ENCODE measurements at places on chromosomes 3 and 15.

- no peak for DNase-seq
Observed at GRCh38 chr3:46214751-46215352, 6.7 kb upstream of the CCR1 start.

- no peak for DNase-seq
Observed at GRCh38 chr15:77440378-77440999, 19.8 kb downstream of the HMG20A start.

DNA sequence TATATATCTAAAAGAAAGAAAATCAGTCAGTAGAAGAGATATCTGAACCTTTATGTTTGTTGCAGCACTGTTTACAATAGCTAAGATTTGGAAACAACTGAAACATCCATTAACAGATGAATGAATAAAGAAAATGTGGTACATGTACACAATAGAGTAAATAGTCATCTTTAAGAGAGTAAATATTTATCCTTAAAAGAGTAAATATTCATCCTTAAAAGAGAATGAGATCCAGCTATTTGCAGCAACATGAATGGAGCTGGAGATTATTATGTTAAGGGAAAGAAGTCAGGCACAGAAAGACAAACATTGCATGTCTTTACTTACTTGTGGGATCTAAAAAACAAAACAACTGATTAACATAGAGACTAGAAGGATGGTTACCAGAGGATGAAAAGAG is 197.0 kb upstream of the CBLB start:
- DNase-seq = no peak

DNA sequence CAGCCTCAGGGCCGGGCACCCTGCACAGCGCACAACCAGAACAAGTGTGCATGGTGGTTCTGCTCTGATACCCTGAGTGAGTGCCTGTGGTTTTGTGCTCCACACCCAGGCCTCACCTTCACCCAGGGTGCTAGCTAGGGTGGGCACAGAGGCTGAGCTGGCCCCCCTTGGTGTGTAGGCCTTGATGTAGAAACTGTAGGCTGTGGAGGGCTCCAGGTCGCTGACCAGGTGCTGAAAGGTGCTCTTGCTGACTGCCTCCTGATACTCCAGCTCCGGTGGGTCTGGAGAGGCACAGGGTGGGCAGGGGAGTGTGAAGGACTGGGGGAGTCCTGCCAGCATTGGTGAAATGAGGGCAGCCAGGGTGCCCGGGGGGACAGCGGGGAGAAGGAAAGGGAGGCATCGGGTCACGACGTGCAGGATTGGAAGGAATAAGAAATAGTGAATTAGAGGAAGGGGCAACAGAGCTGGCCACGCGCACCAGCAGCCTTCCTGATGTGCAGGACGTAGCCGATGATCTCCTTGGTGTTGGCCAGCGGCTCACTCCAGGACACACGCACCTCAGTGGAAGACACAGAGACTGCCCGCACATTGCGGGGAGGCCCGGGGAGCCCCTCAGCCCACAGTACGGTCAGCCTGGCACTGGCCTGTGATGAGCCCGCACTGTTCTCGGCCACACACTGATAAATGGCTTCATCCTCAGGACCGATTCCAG is 26.6 kb downstream of the RNU5B-1 start:
- DNase-seq = no peak

DNA sequence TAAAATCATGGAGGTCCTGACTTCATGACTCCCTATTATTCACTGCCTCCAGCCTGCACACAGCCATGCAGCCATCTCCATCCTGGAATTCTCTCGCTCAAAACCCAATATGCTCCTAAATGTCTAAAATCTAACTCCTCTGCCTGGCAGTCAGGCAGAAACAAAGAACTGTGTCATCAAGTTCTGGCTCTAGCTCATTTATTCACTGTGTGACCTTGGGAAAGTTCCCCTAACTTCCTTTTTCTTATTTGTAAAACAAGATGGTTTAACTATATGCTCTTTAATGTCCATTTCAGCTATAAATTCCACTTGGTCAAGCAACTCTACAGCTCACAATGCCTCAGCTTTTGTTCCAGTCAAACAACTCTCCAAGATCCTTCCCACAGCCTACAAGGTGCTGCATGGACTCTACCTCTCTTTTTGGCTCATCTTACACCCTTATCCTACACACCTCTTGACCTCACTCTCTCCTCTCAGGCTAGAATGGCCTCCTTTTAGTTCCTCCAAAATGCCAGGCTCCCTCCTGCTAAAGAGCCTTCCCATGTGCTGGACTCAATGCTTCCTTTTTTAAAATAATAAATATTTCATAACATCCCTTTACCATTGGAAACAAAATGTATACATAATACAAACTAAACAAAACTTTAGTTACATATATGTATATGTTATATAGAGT is 16.4 kb downstream of the PIK3CB start:
- DNase-seq = no peak

- DNase-seq = no peak
Observed at GRCh38 chr3:30583973-30584372, 22.4 kb upstream of the TGFBR2 start.

DNA sequence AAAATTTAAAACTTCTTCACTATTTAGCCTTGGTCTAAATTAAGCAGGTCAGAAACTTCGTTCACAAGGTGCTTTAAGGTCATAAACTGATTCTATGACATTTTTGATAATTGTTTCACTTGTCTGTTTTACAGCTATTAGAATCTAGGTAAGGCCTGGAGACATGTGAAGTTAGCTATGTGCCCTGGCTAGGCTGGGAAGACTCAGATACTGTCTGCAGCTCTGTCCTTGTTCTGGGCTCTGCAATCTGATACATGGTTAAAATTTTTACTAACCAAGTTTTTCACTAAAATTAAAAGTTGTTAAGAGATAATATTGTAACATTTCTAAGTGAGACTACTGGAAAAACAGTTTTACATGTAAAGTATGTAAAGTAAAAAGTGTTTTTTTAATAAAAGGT is 479.6 kb upstream of the EPHA6 start:
- no peak for DNase-seq

DNA sequence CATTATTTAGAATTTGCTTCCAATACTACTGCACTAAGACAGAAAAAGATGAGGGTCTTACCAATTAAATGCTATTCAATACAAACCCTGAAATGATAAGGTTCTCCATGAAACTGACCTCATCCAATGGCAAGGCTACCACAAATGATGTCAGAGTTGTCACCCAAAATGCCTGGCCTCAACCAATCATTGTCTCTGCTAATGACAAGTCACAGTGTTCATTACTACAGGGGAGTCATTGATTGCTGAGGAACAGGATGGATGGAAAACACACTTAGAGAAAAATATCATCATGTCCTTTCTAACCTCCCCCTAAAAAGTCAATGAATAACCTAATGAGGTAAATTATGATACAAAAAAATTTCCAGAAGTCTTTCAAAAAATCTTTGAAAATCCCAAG is 91.0 kb downstream of the FOXP1 start:
- no peak for DNase-seq

DNA sequence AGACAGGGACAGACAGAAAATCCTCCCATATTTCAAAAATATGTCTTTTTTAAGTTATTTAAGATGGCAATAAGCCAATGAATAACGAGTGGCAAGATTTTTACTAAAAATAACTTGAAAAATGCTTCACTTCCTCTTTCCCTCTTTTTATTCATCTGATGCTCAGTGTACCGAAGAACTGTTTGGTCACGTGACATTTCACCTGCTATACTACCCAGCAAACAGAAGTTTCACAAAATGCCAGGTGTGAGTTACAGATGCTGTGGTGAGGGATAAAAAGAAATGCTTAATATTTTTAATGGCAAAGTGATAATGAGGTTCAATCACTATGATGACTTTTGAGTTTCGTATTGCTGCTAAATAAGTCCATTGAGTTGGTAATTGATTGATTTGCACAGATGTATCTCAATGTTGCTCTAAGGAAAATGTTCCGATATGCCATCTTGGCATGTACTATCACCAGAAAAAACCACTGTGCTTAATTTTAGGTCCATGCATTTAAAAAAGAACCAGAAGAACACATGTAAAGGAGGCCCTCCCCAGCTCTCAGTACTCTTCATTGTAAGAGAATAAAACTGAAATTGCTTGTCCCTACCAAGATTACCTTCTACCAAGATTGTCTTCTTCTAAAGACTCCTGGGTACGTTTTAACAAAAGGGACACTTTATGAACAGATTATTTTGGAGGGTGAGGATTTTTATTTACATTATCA is 26.0 kb upstream of the SEC62 start:
- no peak for DNase-seq

GRCh38 chr15:37055481-37055880 is 44.9 kb downstream of the MEIS2 start:
- no peak for DNase-seq

- DNase-seq = peak; percentile 35
Observed at GRCh38 chr15:41989573-41990242, 17.4 kb upstream of the EHD4 start.

- no peak for DNase-seq
Observed at GRCh38 chr3:73503781-73504180, 121.0 kb downstream of the PDZRN3 start.

- DNase-seq = no peak
Observed at GRCh38 chr3:161314836-161315395, 56.4 kb downstream of the SPTSSB start.

- no peak for DNase-seq
Observed at GRCh38 chr15:98077186-98077585, 116.7 kb downstream of the ARRDC4 start.

DNA sequence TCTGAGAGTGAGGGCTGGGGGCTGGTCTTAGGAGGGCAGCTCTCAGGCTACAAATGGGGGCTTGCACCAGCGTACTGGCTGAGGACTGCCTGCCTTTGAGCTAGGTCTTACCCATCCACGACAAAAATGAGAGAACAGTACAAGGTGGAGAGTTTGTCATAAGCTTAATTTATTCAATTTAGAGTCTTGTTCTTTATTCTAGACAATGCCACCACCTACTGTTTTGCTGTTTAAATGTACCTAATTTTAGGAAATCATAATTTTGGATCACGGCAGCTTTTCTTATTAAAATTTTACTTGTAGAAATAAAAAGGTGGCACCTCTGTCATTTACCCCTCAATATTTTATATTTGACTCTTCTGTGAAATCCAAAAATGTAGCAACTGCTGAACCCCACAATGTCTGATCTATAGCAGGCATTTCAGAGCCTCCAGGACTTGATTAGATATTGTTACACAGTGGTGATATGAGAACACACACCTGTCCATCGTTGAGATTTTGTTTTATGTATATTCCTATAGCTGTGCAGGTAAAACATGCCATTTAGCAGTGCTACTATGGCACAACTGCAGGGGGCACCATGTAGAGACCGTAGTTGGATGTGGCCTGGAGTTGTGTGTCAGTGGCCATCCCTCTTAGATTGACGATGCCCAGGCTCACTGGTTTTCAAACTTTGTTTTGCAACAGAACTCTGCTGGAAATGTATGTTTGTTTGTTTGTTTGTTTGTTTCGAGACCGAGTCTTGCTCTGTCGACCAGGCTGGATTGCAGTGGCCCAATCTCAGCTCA is 88.6 kb downstream of the SLCO3A1 start:
- DNase-seq = no peak

DNA sequence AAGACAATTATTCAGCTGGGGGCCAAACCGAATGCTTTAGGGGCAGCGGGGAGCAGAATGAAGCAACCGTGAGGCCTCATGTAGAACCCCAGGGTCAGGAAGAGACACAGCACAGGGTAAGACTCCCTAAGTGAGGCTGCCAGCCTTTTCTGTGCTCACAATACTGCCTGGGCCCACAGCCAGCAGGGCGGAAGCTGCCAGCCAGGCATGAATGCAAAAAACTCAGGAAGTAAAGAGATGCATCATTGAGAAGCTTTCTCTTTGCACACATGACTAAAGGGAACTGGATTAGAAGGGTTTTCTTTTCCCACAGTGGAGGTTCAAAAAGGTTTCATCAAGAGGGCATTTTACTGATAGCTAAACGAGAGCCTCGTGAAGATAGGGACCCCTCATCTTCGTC is 33.3 kb downstream of the CA12 start:
- DNase-seq = no peak

- DNase-seq = no peak
Observed at GRCh38 chr3:197468167-197468566, 87.6 kb downstream of the BDH1 start.
